Caki2 (cell line): ENCODE measurements at places on chromosomes 6 and 20. TPM values are rescaled to one million over a fixed set of nuclear protein-coding genes. Genes with fewer than 3 reads are reported as not detected.

DNA sequence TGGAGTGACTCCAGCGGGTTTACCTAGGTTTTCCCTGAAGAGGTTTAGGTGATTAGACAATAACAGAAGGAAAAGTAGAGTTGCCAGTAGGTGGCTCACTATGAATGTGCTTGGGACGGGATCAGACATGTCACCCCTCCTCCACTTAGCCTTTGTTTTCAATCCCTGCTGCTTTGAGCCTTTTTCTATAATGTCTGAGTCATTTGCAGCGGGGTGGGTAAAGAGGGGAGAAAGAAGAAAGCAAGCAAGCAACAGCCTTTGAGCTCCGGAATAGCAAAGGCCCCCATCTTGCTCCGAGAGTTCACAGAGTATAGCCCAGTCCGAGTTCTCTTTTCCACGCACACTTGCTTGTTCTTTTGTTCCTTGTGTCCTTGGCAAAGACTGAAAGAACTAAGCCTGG lies 129.1 kb downstream of the PACRG start:
- DNase-seq = peak; percentile 62

DNA sequence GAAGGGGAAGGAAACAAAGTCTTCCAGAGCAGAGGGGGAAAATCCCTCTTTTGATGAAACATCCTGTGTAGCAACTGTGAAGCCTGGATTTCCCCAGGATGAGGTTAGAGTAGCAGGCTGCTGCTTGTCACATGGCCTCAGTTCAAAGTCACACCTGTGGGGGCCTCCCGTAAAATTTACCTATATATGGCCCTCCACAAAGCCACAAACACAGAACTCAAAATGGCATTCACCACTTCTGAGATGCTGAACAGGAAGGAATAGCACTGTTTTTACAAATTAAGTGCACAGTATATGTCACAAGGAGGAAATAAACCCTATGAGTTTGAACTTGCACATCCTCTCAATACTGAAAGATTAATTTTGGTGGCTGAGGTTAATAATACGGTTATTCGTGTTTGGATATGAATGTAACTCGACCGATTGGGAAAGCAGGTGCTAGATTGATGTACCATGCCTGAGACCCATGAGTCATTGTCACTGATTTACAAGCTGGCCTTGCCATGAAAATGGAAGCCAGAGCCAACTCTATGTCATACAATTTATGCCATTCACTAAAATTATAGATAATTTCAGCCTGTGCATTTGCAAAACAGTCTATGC lies 70.6 kb downstream of the SGK1 start:
- DNase-seq = no peak

DNA sequence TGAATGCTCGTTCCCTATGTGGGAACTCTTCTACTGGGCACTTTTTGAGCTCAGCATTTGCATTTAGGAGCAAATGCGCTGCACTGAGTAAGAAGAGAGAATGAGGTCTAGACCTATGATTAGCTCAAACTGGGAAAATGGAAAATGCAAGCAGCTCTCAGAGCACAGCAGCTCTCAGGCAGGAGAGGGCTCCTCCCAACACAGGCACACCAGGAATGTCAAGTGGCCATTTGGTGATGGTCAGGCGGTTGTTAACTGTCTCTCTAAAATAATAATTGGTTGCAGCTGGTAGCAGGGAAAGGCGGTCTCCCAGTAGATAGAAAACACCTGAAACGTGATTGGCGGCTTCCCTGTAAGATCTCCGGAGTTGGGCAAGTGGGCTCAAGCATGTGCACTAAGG lies 162.0 kb upstream of the ECI2 start:
- DNase-seq = no peak

GRCh38 chr6:126107475-126108166 lies 121.3 kb downstream of the TRMT11 start:
- no peak for DNase-seq

- no peak for DNase-seq
Observed at GRCh38 chr20:43564993-43565757, 6.3 kb downstream of the SGK2 start.

DNA sequence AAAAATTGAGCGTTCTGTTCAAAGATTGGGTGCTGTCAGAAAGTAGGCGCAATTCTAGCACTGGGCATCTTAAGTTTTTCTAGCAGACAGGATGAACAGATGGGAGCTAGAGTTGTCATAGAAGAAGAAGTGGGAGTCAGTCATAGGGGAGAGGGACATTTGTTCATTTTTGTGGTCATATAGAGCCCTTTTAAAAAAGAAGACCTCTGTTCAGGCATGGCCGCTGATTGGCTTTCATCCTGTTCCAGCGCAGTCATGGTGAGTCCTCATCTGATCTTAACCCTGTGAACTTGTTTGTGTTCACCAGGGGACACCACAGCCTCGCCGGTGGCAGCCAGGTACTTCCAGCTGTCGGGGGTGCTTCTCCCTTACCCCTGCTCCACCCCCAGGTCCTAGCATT lies 29.7 kb upstream of the PBOV1 start:
- DNase-seq = no peak

- no peak for DNase-seq
Observed at GRCh38 chr20:57397693-57398108, 6.5 kb downstream of the RBM38 start.

DNA sequence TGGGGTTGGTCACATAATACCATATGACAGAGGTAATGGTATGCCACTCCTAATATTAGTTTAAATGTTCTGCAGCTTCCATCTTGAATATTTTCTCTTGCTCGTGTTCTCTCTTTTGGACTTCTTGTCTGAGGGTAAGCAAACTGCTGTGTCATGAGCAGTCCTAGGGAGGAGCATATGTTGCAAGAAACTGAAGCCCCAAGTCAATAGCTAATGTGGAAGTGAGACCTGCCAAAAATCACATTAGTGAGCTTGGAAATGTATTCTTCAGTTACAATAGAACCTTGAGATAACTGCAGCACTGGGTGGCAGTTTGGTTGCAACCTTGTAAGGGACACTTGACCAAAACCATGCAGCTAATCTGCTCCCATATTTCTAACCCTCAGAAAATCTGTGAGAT lies 178.2 kb upstream of the IMPG1 start:
- DNase-seq = no peak

DNA sequence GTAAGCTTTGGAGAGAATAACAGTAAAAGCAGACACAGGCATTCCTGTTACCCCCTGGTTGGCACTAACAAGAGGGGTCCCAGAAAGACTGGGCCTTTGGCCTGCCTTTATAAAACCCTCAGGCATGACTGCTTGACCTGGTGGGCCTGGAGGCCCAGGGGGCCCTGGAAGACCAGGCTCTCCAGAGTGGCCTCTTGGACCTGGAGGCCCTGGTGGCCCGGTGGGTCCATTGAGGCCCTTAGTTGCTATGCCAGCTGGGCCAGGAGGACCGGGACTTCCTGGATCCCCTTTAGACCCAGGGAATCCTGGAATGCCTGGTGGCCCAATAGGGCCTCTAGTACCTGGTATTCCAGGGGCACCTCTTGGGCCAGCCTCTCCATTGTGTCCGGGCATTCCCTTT lies 5.5 kb downstream of the COL10A1 start:
- no peak for DNase-seq

GRCh38 chr6:37060195-37060559 lies 54.7 kb downstream of the FGD2 start:
- DNase-seq = no peak

GRCh38 chr6:50990750-50991446 lies 172.2 kb downstream of the TFAP2B start:
- DNase-seq = no peak

GRCh38 chr6:15675536-15676220 lies 12.8 kb upstream of the DTNBP1 start:
- DNase-seq = no peak

- peak; percentile 55 for DNase-seq
Observed at GRCh38 chr6:54419885-54420284, 111.6 kb downstream of the TINAG start.

The TOX2 gene
- not detected in 2 replicates for total RNA-seq

The DDO gene
- 2.1 and 6.9 TPM in 2 replicates for total RNA-seq

- no peak for DNase-seq
Observed at GRCh38 chr6:145132709-145133108, 602.6 kb downstream of the EPM2A start.

The MYO6 gene
- 6.4 and 7.8 TPM in 2 replicates for total RNA-seq

- DNase-seq = peak; percentile 83
Observed at GRCh38 chr20:61436667-61437279, 184.7 kb downstream of the CDH4 start.

The SSTR4 gene
- total RNA-seq = not detected in 2 replicates

The TXLNB gene
- not detected in 2 replicates for total RNA-seq

- no peak for DNase-seq
Observed at GRCh38 chr6:18154507-18155149, at the start of gene TPMT. Gene TPMT, minus strand, starts transcription at chr6:18155077. Its CDS starts 5,950 bp downstream, at chr6:18149127.

DNA sequence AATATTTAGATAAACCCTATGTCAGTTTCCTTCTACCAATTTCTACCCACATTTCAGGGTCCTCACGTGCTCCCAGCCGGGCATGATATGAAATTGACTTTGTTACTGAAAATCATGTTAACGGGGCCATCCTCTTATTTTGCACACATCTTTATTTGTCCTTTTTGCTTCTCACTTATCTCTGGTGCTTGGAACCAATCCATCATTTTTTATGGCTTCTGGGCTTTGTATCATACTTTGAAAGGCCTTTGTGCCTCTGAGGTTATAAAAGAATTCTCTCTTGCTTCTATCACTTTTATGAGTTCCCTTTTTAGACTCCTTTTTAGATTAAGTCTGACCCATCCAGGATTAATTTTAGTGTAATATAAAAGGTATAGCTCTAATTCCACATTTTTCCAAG lies 117.1 kb upstream of the PRND start:
- no peak for DNase-seq

The MEP1A gene
- not detected in 2 replicates for total RNA-seq

DNA sequence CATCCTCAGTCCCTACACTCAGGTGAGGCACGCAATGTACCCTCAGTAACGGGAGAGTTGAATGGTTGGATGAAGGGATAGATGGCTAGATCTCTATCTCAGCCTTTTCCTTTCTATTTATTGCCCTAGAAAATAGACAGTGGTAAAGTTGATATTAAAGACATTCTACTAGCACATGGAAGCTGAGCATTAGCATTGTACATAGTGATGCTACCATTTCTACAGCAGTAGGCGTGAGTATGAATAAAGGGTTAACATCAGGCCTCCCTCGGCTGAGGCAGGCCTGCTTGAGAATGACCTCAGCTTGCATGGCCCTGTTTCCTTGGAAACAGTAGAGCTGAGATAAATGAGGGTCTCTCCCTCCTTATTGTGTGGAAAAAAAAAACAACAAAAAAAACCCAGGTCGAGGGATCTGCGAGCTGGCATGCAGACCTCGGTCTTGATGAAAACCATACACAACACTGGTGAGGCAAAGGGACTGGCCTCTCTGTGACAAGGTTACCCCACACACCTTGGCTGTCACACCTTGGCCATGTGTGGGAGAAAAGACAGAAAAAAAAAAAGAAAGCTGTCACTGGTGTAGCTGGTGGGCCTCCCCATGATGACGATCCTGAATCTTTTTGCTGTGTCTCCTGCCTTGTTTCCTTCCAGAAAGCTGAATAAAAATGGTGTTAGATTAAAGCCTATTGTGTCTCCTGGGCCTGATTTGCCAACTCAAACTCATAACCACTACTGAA lies 160.0 kb downstream of the HACE1 start:
- no peak for DNase-seq
